CD8-positive, alpha-beta memory T cell (primary cell): ENCODE measurements at places on chromosomes 3 and 15. TPM values are rescaled to one million over a fixed set of nuclear protein-coding genes. Genes with fewer than 3 reads are reported as not detected.

CFAP91 gene
- 0.77 TPM for total RNA-seq

DNA sequence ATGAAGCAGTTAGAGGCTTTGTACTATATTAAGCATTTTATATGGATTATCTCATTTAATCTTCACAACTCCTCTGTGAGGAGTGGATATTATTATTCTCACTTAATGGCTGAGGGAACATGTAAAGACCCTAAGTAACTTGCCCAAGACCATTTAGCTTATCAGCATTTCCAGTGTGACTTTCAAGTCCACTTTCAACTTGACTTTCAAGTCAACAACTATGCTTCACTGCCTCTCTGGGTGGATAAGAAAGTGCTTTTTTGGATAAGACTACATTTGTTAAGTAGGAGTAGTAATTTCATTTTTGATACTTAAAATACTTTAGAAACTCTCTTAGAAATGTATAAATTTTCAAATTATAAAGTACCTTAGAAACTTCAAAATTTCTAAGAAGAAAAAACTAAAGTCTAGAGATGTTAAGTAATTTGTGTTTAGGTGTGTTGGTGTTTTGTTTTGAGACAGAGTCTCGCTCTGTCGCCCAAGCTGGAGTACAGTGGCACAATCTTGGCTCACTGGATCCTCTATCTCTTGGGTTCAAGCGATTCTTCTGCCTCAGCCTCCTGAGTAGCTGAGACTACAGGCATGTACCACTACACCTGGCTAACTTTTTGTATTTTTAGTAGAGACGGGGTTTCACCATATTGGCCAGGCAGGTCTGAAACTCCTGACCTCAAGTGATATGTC lies 71.8 kb downstream of the MINDY2 start:
- DNase-seq: no peak
- no peaks in the 10 kb centered on the region for H3K4me1 ChIP-seq
- no peaks in the 10 kb centered on the region for H3K36me3 ChIP-seq
- no peaks in the 10 kb centered on the region for H3K27me3 ChIP-seq
- H3K4me3 ChIP-seq: no peak overlapping the region

DNA sequence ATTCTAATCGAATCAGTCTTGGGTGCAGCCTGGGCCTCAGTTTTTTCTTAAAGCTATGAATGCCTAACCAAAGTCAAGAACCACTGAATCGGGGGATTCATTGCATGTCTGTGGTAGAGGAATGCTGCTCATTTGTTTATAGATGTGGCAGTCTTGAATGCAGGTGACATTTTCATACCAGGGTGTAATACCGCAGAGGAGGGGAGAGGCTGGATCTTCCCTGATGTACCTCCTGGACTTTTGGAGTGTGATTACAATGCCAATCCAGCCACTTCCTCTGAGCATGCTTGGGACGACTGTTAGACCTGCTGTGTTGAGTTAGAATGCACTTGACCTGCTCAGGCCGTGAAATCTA lies 42.7 kb downstream of the GOLGA6A start:
- H3K36me3 ChIP-seq: peaks cover 10% of the 10 kb centered on the region
- H3K27ac ChIP-seq: no peak overlapping the region
- no peaks in the 10 kb centered on the region for H3K4me1 ChIP-seq
- no peaks in the 10 kb centered on the region for H3K27me3 ChIP-seq
- no peak overlapping the region for H3K4me3 ChIP-seq

- H3K27ac ChIP-seq: no peak overlapping the region
- peaks cover 21% of the 10 kb centered on the region for H3K36me3 ChIP-seq
- H3K27me3 ChIP-seq: no peaks in the 10 kb centered on the region
- no peaks in the 10 kb centered on the region for H3K4me1 ChIP-seq
Measured at GRCh38 chr15:64396789-64397188, 9.2 kb downstream of the TRIP4 start.

GRCh38 chr3:197718891-197719290 lies 17.8 kb downstream of the RUBCN start:
- no peak for DNase-seq
- no peaks in the 10 kb centered on the region for H3K27me3 ChIP-seq
- no peak overlapping the region for H3K4me3 ChIP-seq
- no peak overlapping the region for H3K27ac ChIP-seq
- H3K36me3 ChIP-seq: no peaks in the 10 kb centered on the region
- H3K4me1 ChIP-seq: no peaks in the 10 kb centered on the region

GRCh38 chr3:8541486-8541885 lies 39.9 kb downstream of the LMCD1 start:
- no peaks in the 10 kb centered on the region for H3K36me3 ChIP-seq
- DNase-seq: no peak
- no peak overlapping the region for H3K27ac ChIP-seq
- H3K4me1 ChIP-seq: no peaks in the 10 kb centered on the region
- H3K27me3 ChIP-seq: no peaks in the 10 kb centered on the region

- no peak for DNase-seq
- H3K27ac ChIP-seq: no peak overlapping the region
- no peak overlapping the region for H3K4me3 ChIP-seq
- no peaks in the 10 kb centered on the region for H3K4me1 ChIP-seq
- no peaks in the 10 kb centered on the region for H3K36me3 ChIP-seq
Measured at GRCh38 chr3:123792473-123793201, 91.5 kb downstream of the MYLK start.

DNA sequence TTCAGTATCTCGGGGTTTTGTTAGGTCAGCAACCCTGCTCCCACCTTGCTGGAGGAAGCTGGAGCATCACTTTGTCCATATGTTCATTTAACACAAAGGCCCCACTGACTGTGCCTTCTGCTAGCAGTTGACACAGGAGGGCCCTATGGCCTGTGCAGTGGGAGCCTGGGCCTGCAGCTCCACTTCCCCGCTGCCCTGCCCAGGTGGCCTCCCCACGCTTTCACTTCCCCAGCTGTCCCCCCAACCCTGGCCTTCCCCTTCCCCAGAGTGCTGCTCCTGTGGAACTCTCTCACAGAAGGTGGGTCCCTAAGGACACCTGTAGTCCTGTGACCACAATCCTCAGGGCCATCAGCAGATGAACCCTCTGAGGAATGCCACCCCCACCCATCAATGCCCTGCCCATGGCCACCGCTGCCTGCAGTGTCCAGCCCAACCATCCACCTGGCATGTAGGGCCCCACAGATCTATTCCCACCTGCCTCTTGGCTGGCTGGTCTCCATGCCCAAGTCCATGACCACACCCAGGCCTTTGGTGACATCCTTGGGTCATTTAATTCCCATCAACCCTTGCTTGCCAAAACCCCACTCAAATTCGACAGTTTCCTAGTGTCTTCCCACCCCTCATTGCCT lies 13.5 kb downstream of the TBC1D21 start:
- H3K27ac ChIP-seq: no peak overlapping the region
- no peak for DNase-seq
- no peaks in the 10 kb centered on the region for H3K36me3 ChIP-seq

GRCh38 chr3:135908737-135909136 lies 56.8 kb upstream of the PPP2R3A start:
- no peaks in the 10 kb centered on the region for H3K27me3 ChIP-seq
- no peaks in the 10 kb centered on the region for H3K36me3 ChIP-seq
- no peak for DNase-seq
- H3K27ac ChIP-seq: no peak overlapping the region
